ENCODE measurements at places on chromosomes 16 and 17.

GRCh38 chr16:72847187-72848027, 200.5 kb downstream of the ZFHX3 start:
- no peak for DNase-seq

DNA sequence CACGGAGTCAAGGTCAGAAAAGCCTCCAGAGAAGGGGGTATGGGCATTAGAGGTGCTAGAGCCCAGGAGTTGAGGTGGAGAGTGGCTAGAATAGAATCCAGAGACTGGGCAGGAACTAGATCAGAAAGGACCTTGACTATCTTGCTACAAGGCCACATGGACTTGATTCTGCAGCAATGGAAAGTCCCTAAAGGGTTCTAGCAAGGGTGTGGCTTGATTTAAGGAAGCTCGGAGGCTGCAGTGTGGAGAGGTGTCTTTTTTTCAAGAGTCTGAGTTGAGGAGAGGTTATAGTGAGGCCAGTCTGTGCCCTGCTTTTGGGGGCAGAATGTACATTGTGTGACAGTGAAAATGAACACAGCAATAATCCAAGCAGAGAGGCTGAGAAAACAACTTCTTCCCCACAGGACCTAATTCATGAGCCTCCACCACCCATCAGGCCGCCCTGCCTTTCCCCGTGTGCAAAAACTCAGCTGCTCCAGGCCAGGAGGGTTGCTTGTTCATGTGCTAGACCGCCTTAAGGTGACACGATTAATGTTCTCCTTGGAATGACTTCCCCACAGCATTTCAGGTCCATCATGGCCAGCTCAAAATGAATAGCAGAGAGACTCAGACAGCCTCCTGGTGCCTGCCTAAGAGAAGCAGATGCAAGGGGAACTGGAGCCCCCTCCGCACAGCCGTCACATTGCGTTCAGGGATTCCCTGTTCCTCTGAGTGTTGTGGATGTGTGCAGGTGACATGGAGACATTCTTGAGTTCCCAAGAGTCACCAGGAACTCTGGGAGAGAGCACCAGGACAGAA, 8.7 kb upstream of the BEAN1 start:
- DNase-seq, result no peak

GRCh38 chr17:6269478-6269877, 165.4 kb downstream of the AIPL1 start:
- no peak for DNase-seq

DNA sequence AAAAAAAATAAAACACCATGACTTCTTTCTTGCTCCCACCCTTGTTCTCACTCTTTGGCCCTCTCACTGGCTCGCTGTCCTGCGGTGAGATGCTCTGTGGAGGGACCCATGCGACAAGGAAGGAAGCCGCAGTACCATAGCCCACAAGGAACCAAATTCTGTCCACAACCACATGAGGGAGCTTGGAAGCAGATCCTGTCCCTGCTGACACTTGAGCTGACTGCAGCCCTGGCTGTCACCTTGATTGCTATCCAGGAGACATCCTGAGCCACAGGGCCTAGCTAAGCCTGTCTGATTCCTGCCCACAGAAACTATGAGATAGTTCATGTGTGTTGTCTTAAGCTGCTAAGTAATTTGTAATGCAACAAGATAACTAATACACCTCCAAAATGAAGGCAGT, 4.8 kb upstream of the MT2A start:
- no peak for DNase-seq

DNA sequence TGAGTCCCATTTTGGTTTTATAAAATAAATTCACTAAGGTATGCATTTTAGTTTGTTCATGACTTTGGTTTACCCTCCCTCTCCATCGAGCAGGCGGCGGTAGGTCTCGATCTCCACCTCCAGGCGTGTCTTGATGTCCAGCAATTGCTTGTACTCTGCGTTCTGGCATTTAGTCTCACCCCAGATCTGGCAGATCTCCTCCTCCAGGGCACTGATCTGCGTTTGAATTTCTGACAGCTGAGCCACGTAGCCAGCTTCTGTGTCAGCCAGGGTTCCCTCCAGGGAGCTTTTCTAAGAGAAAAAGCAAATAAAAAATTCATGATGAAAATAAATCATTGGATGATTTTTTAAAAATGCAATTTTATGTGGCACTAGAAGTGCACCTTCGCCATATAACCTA, 4.2 kb downstream of the KRT24 start:
- no peak for DNase-seq

DNA sequence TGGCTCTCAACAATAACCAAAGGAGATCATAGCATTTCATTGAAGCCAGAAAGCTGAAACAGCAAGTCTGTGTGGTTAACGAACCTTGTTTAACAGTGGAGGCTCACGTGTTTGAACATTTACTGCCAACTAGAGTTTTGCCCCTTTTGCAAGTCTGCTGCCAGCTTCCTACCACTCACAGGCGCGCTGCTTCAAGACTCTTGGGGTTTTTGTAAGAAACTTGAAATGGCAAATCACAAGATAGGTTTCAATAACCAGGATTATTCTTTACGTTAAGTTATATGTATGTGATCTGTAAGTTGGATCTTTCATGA, 1.2 kb downstream of the SNTB2 start:
- DNase-seq, result no peak

DNA sequence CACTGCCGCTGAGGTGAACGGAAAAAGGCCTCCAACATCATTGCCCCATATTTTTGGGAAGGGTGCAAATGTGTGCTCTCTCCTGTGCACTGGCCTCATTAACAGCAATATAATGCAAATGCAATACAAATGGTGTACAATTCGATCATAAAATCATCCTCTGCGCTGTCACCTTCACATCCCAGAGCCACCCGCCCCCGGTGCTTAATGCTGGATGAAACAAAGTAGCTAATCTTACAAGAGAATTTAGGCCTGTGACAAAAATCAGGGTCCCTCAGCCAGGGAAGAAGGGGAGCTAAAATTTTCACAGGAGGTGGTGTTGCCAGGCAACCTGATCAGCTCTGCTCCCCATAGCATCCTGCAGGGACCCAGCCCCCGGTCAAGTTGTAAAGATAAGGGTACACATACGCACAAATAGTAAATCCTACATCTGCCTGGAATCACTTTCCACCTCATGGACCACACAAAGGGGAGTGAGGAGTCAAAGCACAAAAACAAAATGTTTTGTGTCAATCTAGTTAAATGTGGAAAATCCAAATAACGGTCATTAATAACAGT, 3.0 kb downstream of the TBC1D16 start:
- no peak for DNase-seq

DNA sequence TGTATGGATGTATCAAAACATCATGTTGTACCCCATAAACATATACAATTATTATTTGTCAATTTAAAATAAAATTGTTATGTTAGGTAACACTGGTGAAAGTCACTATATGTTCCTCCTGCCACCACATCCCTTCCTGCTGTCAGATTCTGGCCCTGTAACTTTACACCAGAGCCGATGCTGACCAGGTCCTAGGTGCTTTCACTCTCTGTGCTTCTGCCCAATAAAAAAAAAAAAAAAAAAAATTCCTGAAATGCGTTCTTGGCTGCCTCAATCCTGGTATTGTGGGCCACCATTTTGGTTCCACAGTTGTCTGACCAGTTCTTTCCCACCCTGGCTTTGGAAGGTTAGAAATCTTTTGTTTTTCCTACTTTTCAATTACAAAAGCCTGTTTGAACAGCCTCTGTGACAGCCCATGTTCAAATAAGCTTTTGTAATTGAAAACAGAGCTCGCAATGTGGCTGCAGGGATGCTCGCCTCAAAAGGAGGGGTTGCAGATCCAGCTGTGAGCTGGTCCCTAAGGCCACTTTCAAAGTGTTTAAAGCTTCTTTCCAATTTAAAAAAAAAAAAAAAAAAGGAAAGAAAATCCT, 831.0 kb upstream of the EEF2KMT start:
- peak; percentile 86 for DNase-seq

DNA sequence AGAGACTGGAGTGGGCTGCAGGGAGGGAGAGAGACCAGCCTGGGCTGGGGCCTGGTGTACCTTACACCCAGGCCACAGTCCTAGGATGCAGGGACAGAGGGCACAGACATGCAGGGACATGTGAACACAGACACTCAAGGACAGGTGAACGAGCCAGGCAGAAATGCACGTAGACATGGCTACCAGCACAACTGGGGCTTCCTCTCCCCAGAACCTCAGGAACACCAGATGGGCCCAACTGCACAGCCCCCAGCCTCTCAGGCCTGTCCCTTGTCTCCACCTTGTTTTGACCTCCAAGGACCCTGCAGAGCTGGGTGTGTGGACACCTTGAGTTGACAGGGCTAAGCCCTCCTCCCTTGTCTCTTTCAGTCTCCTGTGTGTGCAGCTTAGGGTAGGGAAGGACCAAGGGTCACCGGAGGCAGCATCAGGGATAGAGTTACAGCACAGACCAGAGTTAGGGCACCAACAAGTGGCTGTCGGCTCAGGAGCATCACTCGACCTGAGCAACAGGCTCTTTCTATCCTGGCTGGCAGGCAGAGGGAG, 9.2 kb downstream of the SEZ6 start:
- no peak for DNase-seq

- no peak for DNase-seq
Measured at GRCh38 chr17:83089328-83090132, 10.1 kb downstream of the METRNL start.

- DNase-seq, result no peak
Measured at GRCh38 chr17:72735592-72735991, 356.9 kb downstream of the SLC39A11 start.

DNA sequence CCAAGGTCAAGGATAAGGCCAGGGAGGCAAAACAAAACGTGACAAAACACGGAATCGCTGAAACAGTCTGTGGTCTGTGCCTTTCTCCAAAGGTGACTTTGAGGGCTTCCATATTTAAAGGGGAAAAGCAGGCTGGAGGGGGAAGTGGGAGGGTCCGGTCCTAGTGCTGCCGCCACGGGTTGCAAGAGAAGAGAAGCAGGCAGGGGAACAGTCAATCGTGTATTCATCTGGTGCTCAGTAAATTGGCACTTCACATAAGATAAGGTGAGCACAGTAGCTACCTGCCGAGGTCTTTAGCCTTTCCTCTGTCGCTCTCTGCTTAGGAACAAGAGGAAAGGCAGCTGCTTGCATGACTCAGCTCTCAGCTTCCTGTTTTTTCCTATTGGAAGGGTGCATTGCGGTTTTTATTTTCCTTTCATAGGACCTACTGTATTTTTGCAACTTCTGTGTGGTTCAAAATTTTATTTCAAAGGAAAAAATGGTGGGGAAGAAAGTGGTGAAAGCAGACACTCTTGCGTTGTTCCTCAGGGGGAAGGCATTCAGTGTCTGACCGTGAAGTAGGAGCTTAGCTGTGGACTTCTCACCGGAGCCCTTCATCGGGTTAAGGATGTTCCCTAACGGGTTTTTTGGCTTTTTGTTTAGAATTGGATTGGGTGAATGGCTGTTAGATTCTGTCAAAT, 7.1 kb upstream of the LGALS3BP start:
- no peak for DNase-seq

DNA sequence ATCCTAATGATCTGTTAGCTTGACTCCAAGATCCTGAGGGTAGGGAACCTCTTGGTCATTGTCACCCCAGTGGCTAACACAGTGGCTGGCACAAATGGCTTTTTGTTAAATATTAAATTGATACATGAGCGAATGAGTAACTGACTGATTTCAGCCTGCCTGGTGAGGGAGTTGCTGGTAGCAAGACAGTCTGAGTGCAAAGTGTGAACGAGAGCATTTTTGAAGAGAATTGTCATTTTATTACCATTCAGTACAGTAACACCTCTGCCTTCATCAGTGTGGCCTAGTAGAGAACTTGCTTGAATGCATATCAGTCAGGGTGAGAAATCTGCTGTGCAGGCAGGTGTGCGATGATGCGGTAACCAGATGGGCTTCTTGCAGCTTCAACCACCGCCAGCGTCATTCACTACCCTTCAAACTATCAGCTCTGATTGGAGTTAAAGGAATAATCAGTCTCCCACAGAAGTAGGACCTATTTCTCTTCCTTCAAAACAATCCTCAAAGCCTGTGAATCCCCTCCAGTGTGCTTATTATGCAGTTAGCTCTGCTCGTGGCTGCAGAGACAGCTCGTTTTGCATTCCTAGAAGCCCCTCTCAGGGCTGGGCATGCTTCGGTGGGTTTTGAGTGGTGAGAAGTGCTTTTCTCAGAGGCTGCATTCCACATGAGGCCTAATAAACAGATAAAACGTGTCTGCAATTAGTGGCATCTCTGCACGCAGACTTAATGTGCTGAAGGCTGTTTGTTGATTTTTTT, 29.0 kb downstream of the HEXIM2 start:
- DNase-seq, result no peak

- no peak for DNase-seq
Measured at GRCh38 chr16:65688301-65688700, 566.4 kb upstream of the CDH11 start.

DNA sequence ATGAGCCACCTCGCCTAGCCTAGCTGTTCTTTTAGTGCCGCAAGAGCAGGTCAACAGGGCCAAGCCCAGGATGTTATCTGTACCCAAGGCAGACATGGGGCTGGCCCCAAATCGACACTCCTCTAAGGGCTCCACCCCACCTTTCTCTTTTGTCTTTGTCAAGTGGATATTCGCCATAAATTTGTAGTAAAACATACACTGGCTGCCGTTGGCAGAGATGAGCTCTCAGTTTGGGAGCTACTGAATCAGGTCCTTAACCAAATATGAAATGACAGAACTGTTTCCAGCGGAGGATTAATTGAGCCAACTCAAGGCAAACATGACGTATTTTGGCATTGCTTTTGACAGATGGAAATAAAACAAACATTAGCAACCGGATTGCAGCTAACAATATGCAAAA, 556.9 kb upstream of the CDH5 start:
- DNase-seq, result no peak

DNA sequence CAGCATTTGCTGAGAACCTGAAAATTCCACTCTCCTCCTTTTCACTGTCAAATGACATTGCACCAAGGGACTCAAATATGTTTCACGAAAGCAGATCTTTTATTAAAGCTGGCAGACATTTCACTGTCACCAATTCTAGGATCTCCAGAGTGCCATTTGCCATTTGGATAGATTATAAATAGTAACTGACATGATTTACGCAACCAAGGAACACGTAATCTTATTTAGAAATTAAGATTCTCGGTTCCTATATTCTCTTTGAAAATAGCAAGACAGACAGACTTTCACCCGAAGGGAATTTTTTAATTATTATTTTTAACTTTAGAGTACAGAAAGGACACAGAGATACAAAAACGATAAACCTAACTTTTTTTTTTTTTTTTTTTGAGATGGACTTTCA, 49.6 kb downstream of the ANKFY1 start:
- no peak for DNase-seq

DNA sequence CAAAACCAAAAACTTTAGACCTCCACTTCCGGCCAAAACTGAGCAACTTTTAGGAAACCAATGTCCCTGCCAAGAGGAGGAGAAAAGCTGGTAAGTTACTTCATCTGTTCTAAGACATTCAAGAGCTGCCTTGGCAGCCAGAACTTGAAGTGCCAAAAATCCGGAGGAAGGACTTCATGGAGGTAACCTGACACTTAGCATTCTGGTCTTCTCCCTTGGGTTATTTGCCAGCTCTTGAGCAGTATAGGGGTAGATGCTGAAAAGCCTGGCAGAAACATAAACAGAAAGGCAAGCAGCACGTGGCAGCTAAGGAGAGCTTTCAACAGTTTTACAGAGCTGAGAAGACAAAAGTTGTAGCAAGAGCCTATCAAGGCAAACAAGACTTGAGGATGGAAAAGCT, 53.2 kb downstream of the CDYL2 start:
- DNase-seq, result no peak
